Activated naive CD8-positive, alpha-beta T cell treated with anti-CD3 and anti-CD28 coated beads, Interleukin-2, amount 10 ng/mL, durations not matched to agents 7 days and 5 days (primary cell): ENCODE measurements at places on chromosomes 3 and 15.

DNA sequence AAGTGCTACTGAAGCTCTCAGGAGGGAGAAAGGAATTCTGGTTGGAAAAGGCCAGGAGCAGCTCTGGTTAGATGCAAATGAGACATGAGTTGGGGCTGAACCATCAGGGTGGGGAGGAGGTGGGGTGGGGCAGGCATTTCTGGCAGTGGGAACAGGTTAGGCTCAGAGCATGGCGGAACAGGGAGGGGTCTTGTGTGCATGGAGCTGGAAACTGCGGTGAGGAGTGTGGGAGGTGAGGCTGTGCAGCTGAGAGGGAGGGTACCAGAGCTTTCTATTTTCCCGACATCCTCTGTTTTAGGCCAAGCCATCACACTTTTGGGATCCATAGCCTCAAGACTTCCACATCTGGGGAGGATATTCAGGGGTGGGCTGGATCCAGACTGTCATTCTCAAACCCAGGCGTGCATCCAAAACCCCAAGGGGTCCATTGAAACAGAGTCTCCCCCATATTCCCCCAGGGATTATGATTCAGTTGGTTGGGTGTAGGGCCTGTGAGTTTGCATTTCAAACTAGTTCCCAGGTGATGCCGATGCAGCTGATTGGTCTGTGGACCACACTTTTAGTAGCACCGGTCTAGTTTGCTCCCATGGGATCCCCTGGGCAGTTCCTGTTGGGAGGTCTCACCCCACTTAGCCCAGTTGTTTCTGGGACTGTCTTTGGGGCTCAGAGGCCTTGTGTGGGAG, 100.9 kb upstream of the TLE3 start:
- DNase-seq = no peak

DNA sequence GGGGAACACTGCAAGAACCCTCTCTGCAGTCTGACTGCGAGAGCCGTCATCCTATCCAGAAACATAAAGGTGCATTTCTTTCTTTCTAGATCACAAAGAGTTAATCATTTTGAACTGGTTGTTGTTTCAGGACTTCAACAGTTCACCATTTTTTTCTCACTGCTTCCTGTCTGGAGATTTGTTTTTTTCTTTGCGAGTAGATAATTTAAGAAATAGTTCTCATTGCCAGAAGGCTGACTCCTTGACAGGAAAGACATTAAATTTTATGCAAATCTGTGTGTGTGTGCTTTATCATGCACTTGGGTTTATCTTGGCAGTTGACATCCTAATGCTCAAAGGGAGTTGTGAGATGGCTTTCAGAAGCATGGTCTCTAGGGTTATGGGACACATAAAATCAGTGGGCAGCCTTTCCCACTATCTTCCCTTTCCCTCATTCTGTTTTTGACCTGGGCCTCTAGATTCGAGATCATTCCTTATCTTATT, 123.5 kb upstream of the TBL1XR1 start:
- no peak for DNase-seq

DNA sequence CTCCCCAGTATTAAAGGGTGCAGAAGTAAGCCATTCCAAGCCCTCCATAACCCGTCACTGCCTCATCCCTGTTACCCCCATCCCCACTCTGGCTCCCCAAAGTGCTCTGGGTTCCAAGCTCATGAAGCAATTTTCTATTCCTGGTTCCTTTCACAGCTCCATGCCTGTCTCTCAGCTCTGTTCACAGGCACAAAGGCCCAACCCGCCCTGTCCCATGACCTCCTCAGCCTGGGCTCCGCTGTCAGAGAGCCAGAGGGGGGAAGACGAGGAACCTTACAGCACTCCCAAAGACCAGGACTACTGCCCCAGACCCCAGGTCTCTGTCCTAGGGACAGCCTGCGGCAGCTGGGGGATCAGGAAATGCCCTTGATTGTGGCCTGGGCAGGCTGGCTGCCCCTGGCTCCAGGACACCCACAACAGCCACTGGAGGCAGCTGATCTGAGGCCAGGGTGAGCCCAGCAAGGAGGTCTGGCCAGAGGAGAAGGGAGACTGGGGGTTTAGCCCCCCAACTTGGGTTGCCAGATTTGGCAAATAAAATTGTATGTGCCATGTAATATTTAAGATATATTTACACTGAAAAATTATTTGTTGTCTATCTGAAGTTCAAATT, 43.2 kb upstream of the LINGO1 start:
- no peak for DNase-seq

GRCh38 chr15:69305204-69305931, 6.7 kb downstream of the PAQR5 start:
- DNase-seq = no peak

DNA sequence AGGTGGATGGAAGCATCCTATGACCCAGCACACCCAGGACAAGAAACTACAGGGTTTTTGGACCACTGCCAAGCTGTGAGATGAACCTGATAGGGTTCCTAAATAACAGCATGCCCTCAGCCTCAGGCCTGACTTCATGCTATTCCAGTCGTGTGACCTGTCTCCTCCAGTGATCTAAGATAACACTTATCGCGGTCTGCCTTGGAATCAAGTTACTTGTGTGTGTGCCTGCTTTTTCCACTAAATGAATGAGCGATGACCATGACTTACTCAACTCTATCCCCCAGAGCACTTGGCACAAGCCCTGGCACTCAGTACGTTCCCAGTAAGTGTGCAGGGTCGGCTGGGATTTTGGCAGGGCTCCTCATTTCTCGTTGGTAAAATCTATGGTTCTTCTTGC, 172.7 kb upstream of the TP63 start:
- no peak for DNase-seq
